CD4-positive, alpha-beta T cell treated with Interleukin-6 for 4 hours (primary cell): ENCODE measurements at places on chromosomes 2 and 18.

DNA sequence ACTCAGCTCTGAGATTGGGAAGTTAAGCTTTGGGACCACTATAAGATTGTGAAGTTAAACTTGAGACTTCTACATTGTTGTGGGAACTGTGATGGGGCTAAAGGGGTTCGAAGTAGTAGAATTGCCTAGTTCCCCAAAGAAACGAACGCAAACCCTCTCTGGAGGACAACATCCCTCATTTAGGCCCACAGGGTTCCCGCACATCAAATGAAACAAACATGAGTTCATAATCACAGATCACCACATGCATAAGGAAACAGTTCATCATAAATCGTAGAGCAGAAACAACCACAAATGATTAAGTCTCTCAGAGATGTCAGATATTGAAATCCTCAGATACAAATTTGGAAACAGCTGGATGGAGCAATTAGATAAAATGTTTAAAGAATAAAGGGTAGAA, 55.9 kb upstream of the HPCAL1 start:
- DNase-seq = no peak

- no peak for DNase-seq
These were observed 63.9 kb downstream of the GYPC start for GRCh38 chr2:126719833-126720351.

GRCh38 chr2:225598426-225598825, 198.9 kb downstream of the NYAP2 start:
- no peak for DNase-seq

DNA sequence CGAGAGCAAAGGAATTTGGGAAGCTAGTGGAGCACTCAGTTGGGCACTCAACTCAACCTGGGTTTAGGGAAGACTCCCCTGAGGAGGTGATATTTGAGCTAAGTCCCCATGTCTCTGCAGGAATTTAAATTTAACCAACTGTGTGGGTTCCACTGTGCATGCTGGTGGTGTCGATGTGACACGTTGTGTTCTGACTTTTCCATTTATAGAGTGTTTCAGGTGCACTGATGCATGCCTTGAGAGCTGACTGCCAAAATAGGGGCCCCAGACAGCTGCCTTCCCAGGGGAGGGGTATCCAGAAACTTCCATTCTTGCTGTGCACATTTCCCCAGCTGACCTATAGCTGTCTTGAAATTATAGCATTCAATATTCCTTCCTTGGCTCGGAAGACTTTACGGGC, 63.7 kb upstream of the BCL2L11 start:
- no peak for DNase-seq

GRCh38 chr2:38494394-38494793, 108.3 kb downstream of the HNRNPLL start:
- DNase-seq = no peak

DNA sequence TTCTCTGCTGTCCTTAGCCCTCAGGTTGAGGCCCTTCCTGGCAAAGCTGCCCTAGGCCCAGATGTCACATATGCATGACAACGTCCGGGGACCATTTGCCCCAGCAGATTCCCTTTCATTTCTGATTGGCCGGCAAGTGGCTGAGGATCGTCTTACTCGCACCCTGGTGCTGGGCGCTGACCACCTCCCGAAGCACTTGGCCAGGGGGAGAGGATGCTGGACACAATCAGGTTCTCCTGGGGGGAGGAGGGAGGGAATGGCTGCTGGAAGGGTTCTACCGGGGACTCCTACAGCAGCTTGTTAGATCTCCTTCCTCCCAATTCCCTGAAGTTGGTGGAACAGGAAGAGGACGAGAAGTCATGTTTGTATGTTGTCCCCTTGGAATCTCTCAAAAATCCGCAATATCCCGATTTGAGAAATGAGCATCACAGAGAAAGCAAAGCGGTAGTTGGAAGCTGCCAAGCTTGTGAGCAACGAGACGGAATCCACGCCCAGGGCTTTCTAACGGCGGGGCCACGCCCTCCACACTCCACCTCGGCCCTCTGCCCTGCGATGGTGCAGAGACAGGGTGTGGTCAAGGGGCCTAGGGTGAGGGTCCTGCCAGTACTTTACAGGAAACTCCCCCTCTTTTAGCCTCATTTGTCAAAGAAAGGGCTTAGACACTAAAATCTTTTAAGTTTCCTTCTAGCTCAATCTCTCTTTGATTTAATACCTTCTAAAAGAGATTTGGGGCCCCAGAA, 61.8 kb upstream of the YWHAQ start:
- DNase-seq = no peak

GRCh38 chr18:79874553-79875530, 76.6 kb downstream of the SLC66A2 start:
- no peak for DNase-seq

GRCh38 chr2:197838036-197838435, 33.6 kb downstream of the PLCL1 start:
- peak; percentile 45 for DNase-seq

DNA sequence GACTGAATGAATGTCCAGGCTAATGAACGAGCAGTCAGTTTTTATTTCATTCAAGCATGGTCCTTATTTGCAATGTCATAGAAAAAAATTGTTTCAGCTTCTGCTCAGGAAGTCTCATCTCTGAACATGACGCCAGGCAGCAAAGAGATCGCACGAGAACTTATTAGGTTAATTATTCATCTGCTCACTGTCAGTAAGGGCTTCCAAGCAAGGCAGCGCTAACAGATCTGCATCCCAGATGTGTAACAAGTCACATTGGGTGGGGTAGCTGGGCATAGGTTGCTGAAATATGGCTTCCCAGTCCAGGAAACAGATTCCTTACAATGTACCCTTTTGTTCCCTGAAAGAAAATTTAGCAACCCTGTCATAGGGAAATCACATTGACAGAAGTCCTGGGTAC, 63.5 kb downstream of the ANKRD44 start:
- DNase-seq = no peak
